ENCODE measurements at places on chromosomes 1 and 21.

DNA sequence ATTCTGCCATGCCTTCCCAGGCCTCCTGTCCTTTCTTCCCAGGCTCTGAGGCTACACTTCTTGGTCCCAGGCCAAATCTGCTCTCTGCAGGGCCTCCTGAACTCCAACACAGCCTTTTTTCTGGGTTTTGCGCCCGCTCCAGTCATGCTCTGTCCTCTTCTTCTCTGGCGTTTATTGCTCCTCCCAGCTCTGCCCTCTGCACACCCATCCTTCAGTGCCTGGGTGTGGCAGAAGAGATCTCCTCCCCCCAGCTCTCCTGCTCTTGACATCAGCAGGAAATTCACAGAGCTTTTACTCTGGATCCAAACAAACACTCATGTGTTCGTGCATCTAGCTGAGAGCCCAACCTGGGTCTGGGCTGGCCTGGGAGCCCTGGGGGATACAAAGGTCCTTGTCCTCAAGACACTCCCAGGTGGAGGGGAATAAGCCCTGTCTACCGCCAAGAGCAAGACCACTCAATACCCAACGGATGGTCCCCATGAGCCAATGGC, 22.9 kb upstream of the EPS8L3 start:
- no peak for DNase-seq

DNA sequence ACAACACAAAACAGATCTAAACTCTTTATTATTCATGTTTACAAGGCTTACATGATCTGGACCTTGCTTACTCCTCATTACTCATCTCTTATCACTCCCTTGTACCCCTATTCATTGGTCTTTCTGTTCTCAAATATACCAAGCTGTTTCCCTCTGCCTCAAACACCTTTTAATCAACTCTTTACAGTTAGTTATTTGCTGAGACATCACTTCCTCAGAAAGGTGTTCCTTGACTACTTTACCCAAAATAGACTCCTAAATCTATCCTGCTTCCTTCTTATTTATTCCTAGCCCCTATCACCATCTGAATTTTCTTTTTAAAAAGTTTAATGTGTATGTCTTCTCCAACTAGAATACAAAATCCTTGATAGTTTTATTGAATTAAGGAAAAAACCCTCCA, 100.6 kb upstream of the SLFNL1 start:
- no peak for DNase-seq

DNA sequence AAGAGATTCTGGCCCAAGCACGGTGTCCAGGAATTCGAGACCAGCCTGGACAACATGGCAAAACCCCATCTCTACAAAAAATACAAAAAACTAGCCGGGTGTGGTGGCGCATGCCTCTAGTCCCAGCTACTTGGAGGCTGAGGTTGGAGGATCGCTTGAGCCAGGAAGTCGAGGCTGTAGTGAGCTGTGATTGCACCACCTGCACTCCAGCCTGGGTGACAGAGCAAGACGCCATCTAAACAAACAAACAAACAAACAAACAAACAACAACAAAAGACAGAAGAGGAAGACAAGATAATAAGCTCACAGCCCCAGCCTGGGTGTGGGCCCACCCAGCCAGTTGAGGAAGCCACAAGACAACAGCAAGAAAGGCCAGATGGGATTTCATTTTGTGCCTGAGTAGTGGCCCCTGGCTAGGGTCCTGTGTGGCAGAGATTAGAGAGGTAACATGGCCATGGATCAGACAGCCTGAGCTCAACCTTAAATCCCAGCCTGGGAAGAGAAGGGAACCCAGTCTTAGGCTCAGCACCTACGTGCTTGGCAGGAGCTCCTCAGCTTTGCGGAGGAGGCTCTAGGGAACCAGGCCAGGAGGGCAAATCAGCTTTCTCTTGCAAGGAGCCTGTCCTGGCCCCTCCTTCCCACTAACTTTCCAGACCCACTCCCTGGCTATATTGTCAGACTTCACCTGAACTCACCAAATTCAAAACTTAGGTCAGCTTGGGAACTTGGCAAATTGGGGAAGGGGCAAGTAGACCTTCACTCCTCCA, 4.9 kb upstream of the BEST4 start:
- DNase-seq: no peak

GRCh38 chr1:246565751-246566127, 322 bp downstream of the TFB2M start:
- DNase-seq: no peak

- no peak for DNase-seq
Measured at GRCh38 chr1:224059897-224060427, 53.9 kb upstream of the FBXO28 start.

DNA sequence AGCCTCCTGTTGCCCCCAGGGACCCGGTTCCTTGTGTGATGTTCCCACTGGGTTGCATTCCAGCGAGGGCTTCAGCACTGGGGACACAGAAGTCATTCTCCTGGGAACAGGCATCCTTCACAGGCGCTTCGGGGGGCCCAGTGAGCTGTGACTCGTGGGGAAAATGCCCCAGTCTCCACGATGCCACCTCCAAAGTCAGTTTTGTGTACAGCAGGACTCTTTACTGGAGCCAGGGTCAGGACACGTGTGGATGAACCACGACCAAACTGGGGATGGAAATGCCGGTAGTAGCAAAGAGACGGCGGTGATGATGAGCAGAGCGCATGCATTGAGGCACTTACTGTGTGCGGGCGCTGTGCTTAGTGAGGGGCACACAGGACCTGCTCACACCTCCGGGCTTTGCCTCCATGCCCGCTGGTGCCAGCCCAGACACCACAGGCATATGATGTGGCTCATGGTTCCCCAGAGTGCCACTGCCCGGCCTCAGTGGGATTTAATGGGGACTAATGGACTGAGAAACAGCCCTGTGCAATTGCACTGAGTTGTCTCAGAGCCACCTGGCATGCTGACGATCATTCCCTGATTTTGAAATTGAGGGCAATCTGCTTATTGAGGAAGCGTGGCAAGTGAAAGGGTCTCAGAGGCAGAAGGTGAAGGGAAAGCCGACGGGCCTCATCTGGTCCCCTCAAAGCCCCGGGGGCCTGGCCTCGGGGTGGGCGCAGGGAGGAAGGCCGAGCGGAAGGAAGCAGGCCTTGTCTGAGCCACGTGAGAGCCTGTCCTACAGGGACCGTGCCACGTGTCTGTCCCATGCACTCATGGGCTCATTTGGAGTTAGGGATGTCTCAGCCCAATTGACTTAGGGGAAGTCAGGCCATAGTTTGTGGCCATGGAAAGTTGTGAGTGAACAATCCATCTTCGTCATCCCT, 91.4 kb downstream of the PDE9A start:
- no peak for DNase-seq

GRCh38 chr1:42449256-42449655, 6.6 kb downstream of the ZMYND12 start:
- no peak for DNase-seq

Measured in activated CD8-positive, alpha-beta memory T cell treated with anti-CD3 and anti-CD28 coated beads for 4 hours (primary cell).